ENCODE measurements at places on chromosomes 3 and 15.

DNA sequence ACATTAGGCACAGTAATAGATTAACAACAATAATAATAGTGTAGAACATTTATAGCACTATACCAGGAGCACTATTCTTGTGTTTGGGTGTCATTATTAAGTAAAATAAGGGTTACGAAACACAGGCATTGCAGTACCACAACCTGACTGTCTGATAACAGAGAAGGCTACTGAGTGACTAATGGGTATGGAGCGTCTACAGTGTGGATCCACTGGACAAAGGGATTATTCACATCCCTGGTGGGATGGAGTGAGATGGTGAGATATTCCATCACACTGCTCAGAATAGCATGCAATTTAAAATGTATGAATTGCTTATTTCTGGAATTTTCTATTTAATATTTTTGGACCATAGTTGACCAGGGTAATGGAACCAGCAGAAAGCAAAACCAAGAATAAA, 18.2 kb downstream of the MINDY4B start:
- no peak for DNase-seq

- DNase-seq: no peak
Observed at GRCh38 chr3:77203851-77204250, 164.0 kb downstream of the ROBO2 start.

GRCh38 chr3:54870423-54870822, 57.4 kb downstream of the LRTM1 start:
- DNase-seq: no peak

GRCh38 chr3:59245300-59245858, 195.6 kb upstream of the CFAP20DC start:
- no peak for DNase-seq

DNA sequence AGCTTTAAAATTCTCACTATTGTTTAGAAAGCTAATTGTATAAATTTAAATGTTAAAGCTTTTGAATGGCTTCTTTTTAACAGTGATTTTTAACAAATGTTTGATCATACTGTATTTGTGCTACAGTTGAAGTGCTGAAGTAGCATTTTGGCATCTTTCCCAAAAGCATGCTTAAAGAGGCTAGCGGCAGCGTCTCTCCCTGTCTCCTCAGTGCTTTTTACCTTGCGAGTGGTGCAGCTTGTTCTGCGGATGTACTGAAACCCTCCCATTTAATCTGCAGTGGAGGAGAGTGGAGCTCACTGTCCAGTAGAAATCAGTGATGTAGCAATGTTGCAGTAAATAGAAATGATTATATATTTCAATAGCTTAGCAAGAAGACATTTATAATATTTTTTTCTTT, 43.7 kb downstream of the LRRC49 start:
- no peak for DNase-seq

- DNase-seq: no peak
Observed at GRCh38 chr3:31573036-31573779, 40.5 kb downstream of the STT3B start.

DNA sequence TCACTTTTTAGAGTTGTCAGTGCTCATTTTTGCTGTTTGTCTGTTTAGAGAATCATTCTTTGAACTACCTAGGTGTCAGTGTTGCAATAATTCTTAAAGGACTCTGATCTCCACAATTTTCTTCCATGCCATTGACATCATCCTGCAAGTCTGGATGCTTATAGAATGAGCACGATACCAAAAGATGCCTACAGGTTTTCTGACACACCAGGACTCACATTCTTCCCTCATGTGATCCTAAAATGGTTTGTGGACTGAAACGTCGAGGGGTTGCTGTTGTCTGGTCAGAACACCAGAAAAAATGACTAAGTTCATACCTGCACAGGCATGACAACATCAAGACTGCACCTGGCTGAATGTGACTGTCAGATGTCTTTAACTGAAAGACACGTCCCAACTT, 95.9 kb downstream of the SEMA5B start:
- DNase-seq: no peak

GRCh38 chr3:141355242-141355641, 13.1 kb upstream of the ZBTB38 start:
- no peak for DNase-seq

GRCh38 chr3:37635251-37635650, 226.4 kb upstream of the CTDSPL start:
- DNase-seq: no peak

- DNase-seq: no peak
Observed at GRCh38 chr3:104286645-104287044, 1080.1 kb upstream of the ALCAM start.

DNA sequence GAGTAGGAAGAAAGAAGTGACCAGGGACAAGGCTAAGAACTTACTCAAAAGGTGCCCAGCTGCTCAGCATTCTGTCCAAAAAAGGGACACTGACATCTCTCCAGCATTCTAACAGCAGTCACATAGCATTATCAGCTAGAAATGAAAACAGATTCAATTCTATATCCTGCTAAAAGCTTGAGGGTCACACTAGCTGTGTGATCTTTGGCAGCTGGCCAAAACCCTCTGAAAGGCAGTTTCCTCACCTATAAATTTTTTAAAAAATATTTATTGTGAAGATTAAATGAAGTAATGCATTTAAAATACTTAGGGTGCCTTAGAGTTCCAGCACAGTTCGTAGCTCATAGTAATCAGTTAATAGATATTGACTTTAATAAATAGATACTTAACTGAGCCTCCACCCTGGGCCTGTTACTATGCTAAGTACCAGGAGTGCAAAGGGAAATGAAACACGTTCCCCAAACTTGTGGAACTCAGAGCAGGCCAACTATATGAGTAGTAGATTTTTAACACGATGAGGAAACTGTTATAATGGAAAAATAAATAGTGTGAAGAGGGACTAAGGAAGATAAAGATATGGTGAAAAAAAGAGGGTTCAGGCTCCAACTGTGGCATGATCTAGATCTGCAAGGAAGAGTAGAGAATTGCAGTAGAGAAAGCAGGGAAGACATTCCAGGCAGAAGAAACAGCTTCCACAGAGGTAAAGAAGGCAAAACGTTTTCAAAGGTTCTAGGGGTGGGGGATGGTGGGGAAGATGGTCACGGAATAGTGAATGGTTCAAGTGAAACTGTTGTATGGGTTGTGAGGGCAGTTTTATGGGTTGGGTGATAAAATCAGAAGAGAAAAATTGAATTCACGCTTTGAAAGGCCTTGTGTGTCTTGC, 11.4 kb downstream of the CD86 start:
- DNase-seq: no peak

DNA sequence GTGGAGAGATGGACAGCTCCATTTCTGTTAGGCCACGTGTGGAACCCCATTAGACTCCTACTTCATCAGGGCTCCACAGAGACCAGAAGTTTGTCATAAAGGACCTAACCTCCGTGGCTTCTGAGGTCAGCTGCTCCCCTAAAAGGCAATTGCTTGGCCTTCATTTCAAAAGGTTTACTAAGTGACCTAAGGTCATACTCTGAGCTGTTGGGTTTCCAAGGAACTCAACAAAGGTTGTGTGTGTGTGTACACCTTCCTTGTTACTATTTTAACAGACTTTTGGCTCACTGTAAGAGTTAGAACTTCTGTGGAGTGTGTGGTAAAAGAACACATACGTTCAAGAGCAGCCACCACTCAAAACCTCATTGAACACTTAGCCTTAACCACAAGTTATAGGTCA, 73.9 kb downstream of the SEC22A start:
- DNase-seq: no peak

DNA sequence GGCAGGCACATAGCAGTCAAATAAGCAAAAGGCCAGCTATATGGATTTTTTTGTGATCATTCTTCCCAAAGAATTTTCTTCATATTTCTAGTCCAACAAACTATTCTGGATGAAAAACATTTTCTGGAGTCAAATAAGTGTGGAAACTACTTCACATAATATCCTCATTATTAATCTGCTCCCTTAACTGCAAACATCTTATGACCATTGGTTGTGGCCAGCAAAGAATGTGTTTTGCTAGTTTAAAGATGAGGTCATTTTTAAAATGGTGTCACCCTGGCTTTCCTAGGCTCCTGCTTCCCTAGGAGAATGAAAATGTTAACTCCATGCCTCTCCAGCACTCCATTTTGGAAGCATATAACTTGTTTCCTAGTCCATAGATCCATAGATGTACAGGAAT, 118.8 kb downstream of the SST start:
- DNase-seq: no peak

- no peak for DNase-seq
Observed at GRCh38 chr3:116299646-116300081, 145.6 kb downstream of the LSAMP start.

DNA sequence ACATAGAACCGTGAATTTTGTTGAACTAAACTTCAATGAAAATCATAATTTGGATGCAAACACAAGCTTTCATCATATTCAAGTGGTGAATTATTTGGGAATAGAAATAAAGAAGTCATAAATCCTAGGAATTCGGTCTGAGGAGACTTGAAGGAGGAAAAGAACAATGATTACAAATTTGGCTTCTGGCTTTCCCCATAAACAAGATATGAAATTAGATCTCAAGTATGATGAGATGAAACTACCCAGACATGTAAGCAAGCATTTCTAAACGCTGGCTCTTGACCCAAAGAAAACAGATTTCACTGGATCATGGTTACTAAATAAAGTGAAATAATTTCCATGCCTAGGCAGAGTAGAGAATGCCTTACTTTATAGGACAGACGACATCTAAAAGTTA, 146.9 kb upstream of the LRTM1 start:
- DNase-seq: no peak

DNA sequence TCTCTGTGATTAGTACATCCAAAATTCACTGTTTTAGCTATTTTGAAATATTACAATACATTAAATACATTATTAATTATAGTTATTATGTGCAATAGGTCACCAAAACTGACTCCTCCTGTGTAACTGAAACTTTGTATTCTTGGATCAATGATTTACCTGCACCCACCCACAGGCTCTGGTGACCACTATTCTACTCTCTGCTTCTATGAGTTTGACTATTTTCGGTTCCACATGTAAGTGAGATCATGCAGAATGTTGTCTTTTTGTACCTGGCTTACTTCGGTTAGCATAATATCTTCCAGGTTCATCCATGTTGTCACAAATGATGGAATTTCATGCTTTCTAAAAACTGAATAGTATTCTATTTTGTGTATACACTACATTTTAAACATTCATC, 43.8 kb downstream of the SLC2A2 start:
- DNase-seq: no peak

DNA sequence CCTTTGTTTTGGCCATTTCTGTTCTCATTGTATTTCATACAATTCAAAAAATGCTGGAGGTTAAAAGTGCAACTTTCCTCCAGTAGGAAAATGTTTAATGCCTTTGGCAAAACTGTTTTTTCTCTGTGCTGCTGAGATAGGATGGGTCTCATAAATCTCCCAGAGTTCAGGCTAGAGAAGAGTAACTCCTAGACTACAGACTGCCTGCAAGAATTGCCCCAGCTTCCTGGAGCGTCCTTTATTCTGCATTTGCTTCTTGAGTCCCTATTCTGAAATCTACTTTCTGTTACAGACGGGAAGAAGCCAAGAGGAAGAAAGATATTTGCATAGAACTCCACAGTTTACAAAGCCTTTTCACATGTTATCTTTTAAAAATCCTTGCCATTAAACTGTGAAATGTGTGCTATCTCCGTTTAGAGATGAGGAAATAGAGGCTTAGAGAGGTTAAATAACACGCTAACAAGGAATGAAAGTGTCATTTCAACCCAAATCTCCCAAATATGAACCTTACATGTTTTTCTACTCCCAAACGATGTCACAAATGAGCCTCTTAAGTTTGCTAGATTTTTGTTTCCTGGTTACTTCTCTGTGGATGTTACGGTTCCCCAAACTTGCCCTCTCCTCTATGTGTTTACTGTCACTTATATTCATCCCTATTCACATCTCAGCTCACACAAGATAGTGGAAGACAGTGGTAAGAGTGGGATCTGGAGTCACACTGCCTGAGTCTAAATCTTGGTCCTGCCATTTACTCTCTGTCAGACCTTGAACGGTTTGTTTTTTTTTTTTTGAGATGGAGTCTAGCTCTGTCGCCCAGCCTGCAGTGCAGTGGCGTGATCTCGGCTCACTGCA, 17.4 kb downstream of the NANOGP8 start:
- no peak for DNase-seq

DNA sequence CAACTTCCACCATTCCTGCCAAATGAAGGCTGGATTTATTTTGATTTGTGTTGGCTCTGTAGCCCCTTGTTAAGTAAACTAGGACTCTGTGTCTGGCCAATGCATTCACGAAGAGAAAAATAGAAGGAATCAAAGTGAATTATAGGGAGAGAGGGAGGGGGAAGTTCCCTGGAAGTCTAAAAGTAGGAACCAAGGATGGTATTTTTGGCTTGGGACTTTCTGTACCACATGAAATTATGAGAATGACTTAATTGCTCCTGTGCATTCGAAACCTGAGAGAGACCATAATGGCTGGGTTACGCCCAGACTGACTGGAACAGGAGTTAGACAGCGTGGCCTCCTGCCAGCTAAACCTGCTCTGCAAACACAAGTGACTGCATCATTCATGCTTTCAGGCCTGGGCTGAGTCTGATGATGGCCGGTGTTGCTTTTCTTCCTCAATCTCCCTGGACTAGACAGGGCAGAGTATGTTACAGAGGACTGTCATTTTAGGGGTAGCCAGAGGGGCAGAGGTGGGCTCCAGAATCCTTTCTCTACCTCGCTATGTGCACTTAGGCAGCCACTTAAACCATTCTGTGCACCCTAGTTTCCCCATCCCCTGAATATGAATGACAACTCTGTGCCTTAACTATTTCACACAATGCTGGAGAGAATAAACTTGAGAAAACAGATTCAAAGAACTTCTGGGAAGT, 58.9 kb downstream of the MYO1E start:
- no peak for DNase-seq

DNA sequence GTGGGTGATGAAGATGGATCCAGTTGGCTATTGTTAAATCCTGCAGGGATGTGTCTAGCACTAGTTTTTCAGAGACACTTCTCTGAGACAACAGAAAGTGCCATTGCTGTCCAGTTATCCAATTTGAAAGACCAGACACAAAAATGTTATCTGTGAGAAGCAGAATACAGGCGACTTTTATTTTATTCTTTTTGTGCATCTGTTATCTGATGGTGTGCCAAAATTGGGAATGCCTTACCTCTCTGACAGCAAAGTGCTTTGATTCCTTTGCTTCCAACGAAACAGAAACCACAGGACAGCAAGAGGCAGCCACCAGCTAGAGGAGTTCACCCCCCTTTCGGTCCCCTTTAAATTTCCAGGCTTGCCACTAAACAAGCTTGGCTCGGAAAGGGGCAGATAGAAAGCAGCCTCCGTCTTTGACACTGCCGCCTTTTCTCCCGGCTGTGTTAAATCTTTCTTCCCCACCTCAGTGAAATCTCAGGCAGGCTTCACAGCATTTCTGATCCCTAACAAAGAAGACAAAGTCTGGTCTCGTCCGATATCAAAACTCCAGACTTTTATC, 17.7 kb upstream of the PRR20G start:
- DNase-seq: no peak

GRCh38 chr3:163058031-163058854, 1561.6 kb downstream of the OTOL1 start:
- no peak for DNase-seq
